ENCODE measurements at places on chromosomes 6 and 20. TPM values are rescaled to one million over a fixed set of nuclear protein-coding genes. Genes with fewer than 3 reads are reported as not detected.

Gene SALL4
- 20.5 TPM for total RNA-seq

Gene IMPG1
- total RNA-seq, result not detected

- H3K27me3 ChIP-seq, result peaks cover 4% of the 10 kb centered on the region
- no peaks in the 10 kb centered on the region for H3K36me3 ChIP-seq
- H3K4me3 ChIP-seq, result no peak overlapping the region
- DNase-seq, result no peak
- H3K4me1 ChIP-seq, result no peaks in the 10 kb centered on the region
Observed at GRCh38 chr6:106163446-106163965, 77.4 kb downstream of the PRDM1 start.

DNA sequence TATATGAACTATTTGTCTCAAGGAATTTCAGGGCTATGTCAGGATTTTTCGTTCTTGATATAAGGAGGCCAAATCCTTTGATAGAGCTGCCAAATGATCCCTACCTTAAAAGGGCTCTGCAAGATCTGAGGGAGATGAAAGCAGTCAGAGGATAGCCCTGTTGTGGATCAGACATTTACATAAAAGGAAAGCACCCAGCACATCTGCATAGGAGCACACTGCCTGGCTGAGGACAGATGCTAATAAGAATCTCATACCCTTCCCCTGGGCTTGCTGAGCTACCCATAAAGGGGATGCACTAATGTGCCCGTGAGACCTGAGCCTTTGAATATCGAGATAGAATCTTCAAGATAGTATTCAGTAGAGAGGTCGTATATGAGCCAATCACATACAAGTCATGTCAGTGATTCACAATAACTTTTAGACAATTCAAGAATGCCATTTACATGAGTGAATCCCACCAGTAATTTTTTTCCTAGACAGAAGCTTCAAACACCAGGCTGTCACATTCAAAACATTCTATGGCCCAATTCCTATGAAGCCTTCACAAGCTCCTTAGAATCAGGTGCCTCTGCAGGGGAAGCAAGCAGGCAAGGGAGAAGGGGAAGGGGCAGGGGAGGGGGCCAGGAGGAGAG lies 71.1 kb downstream of the STMND1 start:
- DNase-seq, result no peak
- H3K36me3 ChIP-seq, result no peaks in the 10 kb centered on the region
- H3K4me1 ChIP-seq, result no peaks in the 10 kb centered on the region
- H3K4me3 ChIP-seq, result no peak overlapping the region
- H3K27ac ChIP-seq, result no peak overlapping the region
- H3K27me3 ChIP-seq, result peaks cover 9% of the 10 kb centered on the region

GRCh38 chr20:51610761-51611624 lies 68.5 kb upstream of the NFATC2 start:
- H3K36me3 ChIP-seq, result peaks cover 43% of the 10 kb centered on the region
- no peak overlapping the region for H3K27ac ChIP-seq
- no peak overlapping the region for H3K4me3 ChIP-seq
- H3K27me3 ChIP-seq, result no peaks in the 10 kb centered on the region
- H3K4me1 ChIP-seq, result no peaks in the 10 kb centered on the region
- no peak for DNase-seq

- no peak overlapping the region for H3K4me3 ChIP-seq
- H3K4me1 ChIP-seq, result peaks cover 35% of the 10 kb centered on the region
- H3K27me3 ChIP-seq, result no peaks in the 10 kb centered on the region
- no peak for DNase-seq
Observed at GRCh38 chr6:31719001-31719400, 2.5 kb downstream of the LY6G6C start.

- no peak for DNase-seq
- H3K27me3 ChIP-seq, result peaks cover 8% of the 10 kb centered on the region
- H3K36me3 ChIP-seq, result no peaks in the 10 kb centered on the region
Observed at GRCh38 chr6:29479560-29479959, 8.2 kb downstream of the MAS1L start.

DNA sequence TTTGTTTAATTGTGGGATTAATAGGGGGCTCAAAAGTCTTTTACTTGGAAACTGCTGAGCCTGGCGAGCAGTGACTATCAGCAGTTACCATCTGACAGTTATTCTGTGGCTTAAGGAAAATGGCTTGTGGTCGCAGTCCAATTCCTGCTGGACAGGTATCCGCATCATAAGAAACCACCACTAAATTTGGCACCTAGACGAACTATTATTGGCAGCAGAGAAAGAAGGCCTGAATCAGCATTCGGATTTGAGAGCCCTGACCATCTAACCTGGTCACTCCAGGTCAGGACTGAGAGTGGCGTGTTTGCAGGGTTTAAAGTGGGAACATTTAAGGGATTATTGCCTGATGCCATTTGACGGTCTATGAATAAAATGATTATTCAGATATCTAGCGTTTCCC lies 146.4 kb downstream of the RPS12 start:
- no peak overlapping the region for H3K27ac ChIP-seq
- H3K4me3 ChIP-seq, result no peak overlapping the region
- peaks cover 18% of the 10 kb centered on the region for H3K27me3 ChIP-seq
- H3K4me1 ChIP-seq, result peaks cover 21% of the 10 kb centered on the region
- DNase-seq, result no peak

DNA sequence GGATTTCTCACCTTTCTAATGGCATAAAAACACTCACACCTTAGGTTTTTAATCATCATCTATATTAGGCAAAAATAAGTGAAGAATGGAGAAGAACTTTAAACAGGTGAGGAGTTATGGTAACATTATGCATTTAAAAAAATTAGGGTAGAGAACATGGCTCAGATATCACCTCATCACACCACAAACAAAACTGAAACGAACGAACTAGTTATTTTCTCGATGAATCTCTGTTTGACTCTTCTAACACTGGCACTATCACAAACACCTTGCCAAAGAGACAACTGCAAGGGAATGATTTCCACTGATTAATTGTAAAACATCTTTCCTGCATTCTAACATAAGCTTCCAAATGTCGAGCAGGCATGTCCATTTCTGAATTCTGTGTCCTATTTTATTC lies 286.1 kb upstream of the GJE1 start:
- DNase-seq, result no peak
- no peaks in the 10 kb centered on the region for H3K27me3 ChIP-seq
- no peak overlapping the region for H3K4me3 ChIP-seq
- no peak overlapping the region for H3K27ac ChIP-seq
- no peaks in the 10 kb centered on the region for H3K36me3 ChIP-seq

Gene PIM1
- 26.2 TPM for total RNA-seq
